HCT116 (cell line): ENCODE measurements at places on chromosomes 12 and 14.

- no peak for DNase-seq
These were observed 29.7 kb downstream of the CCDC85C start for GRCh38 chr14:99574099-99574880.

DNA sequence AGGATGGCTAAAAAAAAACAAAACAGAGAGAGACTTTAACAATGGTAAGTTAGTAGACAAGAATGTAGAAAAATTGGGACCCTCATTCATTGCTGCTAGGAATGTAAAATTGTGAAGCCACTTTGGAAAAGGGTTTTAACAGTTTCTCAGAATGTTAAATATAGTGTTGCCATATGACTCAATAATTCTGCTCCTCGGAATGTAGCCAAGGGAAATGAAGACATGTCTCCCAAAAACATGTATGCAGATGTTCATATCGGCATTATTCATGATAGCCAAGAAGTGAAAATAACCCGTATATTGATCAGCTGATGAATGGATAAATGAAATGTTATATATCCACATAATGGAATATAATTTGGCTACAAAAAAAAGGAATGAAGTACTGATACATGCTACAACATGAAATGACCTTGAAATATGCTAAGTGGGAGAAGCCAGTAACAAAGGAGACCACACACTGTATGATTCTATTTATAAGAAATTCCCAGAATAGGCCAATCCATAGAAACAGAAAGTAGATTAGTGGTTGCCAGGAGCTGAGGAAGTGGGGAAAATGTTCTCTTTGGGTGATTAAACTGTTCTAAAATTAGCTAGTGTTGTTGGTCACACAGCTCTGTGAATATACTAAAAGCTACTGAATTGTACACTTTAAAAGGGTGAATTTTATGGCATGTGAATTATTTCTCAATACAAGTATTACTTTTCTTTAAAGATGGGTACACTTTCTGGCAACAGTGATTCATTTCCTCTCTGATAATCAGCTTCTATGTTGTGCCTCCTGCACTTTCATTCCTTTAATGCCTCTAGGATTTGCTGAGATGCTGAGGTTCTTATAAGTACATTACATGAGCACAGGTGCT lies 132.5 kb downstream of the DAAM1 start:
- no peak for DNase-seq

GRCh38 chr12:50929831-50930230 lies 22.5 kb upstream of the HIGD1C start:
- DNase-seq = no peak

DNA sequence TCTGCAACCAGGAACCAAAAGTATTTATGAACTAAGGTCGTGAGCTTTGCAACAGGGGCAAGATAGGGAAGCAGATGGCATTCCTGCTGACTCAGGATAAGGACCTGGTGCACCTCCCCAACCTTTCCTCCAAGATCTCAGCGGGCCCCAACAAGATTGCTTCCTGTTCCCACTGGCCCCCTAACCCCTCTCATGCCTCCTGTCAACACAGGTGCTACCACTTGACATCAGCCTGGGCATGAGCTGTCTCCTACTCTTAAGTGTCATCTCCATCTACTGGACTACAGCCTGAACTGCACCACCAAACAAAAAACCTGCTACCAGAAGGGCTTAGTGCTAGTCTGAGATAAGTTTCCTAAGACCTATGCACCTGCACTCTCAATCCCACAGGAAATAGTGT lies 32.7 kb downstream of the MED6 start:
- peak; percentile 28 for DNase-seq

GRCh38 chr14:34837801-34838322 lies 37.3 kb downstream of the BAZ1A start:
- no peak for DNase-seq

DNA sequence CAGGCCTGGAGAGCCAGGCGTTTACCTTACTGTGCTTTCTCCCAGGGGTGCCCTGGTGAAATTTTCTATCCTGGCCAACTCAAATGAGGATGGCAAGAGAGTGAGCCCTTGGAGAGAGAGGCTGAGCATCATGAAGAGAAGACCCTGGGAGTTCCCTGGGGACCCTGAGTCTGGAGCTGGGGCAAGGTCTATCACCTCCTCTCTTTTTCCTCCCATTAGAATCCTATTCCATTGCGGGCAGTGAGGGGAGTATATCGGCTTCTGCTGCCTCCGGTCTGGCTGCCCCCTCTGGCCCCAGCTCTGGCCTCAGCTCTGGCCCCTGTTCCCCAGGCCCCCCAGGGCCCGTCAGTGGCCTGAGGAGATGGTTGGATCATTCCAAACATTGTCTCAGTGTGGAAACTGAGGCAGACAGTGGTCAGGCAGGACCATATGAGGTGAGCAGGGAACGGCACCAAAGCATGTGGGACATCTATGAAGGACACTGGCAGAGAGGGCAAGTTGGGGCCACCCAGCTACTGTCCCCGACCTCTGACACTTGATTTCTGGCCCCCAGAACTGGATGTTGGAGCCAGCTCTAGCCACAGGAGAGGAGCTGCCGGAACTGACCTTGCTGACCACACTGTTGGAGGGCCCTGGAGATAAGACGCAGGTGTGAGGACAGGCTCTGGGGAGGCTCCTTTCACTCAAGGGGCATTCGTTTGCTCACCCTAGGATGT lies 1.6 kb downstream of the ARHGEF25 start:
- DNase-seq = no peak

- DNase-seq = no peak
These were observed 371 bp downstream of the CHD8 start for GRCh38 chr14:21455592-21455911.

DNA sequence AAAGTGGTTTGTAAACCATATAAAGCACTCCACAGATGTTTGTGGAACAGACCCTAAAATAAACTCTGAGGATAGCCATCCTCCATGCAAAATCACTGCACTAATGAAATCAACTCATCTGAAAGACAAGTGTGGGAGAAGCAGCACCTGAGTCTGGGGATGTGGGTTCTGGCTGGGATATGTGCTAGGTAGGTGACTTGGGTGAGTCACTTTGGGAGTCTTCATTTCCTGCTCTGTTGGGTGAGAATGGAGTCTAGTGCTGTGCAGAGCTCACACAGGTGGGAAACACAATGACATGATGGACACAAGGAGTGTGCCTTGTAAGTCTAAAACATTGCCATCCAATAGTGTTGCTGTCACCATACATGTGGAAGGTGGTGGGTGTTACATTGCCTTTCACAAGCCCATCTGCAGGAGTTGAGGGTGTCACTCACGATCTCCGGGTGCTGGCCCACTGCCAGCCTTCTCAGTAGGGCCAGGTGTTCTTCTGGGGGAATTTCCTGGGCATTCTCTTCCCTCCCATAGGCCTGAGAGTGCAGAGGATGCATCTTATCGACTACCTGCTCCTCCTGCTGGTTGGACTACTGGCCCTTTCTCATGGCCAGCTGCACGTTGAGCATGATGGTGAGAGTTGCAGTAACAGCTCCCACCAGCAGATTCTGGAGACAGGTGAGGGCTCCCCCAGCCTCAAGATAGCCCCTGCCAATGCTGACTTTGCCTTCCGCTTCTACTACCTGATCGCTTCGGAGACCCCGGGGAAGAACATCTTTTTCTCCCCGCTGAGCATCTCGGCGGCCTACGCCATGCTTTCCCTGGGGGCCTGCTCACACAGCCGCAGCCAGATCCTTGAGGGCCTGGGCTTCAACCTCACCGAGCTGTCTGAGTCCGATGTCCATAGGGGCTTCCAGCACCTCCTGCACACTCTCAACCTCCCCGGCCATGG lies 2.0 kb downstream of the SERPINA4 start:
- no peak for DNase-seq

GRCh38 chr14:101476258-101476915 lies 84.9 kb upstream of the DIO3 start:
- DNase-seq = no peak

GRCh38 chr14:88815980-88816379 lies 8.5 kb upstream of the TTC8 start:
- DNase-seq = no peak

GRCh38 chr14:58428118-58428683 lies 682 bp downstream of the KIAA0586 start:
- peak; percentile 33 for DNase-seq

DNA sequence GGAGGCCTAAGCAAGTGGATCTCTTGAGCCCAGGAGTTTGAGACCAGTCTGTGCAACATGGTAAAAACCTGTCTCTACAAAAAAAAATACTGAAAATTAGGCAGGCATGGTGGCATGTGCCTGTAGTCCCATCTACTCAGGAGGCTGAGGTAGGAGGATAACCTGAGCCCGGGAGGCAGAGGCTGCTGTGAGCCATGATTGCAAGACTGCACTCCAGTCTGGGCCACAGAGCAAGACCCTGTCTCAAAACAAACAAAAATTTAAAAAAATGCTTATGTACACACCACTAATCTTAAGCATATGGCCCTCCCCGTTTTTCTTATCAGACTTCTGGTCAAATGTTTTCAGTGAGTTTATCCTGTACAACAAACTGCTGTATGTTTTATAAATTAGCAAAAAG lies 1.7 kb upstream of the GNPNAT1 start:
- no peak for DNase-seq

DNA sequence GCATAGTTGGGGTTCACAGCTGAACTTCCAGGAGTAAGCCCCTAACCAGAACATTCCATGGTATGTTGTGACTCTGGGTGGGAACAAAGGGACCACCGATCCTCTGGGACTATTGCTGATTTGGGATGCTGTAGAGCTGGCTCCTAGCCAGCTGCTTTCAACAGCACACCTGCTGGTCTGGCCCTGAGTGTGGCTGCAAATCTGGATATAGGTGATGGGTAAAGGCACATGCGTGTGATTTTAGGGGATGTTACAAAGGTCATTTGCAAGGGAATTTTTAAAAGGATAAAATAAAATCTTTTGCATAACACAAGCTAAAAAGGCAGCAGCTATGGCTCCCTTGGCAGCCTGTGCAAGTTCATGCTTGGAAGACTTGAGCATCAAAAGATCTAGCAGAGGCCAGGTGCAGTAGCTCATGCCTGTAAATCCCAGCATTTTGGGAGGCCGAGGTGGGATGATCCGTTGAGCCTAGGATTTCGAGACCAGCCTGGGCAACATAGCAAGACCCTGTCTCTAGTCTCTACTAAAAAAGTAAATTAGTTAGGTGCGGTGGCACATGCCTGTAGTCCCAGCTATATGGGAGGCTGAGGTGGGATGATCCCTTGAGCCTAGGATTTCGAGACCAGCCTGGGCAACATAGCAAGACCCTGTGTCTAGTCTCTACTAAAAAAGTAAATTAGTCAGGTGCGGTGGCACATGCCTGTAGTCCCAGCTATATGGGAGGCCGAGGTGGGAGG lies 1.6 kb downstream of the ALDH2 start:
- no peak for DNase-seq

- DNase-seq = no peak
These were observed 2.8 kb upstream of the KRT1 start for GRCh38 chr12:52682938-52683574.

- no peak for DNase-seq
These were observed 597 bp downstream of the SVOP start for GRCh38 chr12:109020146-109020795.

DNA sequence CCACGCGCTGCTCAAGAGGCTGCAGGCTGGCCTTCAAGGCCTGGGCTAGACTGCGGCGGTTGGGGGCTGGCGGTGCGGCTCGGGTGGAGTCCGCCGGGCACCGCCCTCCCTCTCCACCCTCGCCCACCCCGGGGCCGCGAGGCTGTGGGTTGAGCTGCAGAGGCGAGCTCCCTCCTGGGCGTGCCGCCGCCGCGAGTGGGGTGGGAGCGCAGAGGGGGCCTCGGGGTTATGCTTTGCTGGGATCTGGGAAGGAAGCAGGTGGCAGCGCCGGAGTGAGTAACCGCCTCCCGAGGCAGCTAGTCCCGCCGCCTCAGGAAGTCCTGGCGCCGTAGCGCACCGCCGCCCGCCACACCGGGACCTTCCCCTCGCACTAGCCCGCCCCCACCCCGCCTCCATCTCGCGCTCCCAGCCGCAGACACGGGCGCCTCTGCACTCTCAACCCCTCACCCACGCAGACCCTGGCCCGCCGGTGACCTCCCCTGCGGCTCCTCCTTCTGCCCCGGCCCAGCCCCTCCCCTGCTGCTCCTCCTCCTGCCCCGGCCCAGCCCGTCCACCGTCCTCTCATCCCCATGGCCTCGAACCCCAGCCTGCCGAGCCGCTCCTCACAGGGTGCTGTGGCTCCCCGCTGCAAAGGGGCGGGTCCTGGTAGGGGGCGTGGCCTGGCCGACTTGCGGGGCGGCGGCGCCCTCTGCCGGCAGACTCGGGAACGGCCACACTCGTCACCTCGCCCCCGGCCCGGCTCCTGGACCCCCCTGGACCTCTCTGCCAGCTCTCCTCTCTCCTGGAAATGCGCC lies 16.6 kb downstream of the TAMALIN start:
- DNase-seq = peak; percentile 62

- DNase-seq = no peak
These were observed 16.8 kb upstream of the RTRAF start for GRCh38 chr14:51972566-51972965.

DNA sequence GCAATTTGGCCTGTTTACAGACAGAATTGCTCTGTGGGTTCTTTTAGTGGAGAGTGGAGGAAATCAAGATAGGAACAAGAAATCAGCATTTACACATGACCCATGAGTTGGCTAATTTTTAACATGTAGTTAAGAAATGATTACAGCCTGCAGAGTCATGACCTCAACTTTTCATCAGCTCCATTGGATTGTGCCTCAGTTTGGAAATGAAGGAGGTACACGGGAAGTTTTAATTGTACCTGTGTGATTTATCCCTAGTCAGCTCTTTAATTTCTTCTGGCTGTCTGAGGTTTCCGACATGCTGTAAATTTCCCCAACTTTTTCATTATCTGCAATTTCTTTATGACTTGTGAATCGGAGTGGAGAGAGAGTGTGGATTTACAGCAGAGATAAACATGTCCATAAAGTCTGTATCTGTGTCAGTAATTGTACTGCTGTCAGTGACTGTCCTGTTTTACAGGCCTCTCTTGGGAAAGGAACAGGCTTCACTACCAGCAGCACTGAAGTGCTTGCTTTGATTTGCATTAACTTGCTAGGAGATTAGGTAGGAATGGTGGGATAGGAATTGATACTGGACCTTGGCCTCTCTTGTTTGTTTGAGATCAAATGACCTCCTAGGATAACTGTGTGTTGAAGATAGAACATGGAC lies 49.2 kb downstream of the LIN52 start:
- DNase-seq = no peak

GRCh38 chr12:2678426-2678825 lies 116.3 kb upstream of the FKBP4 start:
- DNase-seq = no peak

- no peak for DNase-seq
These were observed 40.9 kb downstream of the CCDC85C start for GRCh38 chr14:99562856-99563748.

DNA sequence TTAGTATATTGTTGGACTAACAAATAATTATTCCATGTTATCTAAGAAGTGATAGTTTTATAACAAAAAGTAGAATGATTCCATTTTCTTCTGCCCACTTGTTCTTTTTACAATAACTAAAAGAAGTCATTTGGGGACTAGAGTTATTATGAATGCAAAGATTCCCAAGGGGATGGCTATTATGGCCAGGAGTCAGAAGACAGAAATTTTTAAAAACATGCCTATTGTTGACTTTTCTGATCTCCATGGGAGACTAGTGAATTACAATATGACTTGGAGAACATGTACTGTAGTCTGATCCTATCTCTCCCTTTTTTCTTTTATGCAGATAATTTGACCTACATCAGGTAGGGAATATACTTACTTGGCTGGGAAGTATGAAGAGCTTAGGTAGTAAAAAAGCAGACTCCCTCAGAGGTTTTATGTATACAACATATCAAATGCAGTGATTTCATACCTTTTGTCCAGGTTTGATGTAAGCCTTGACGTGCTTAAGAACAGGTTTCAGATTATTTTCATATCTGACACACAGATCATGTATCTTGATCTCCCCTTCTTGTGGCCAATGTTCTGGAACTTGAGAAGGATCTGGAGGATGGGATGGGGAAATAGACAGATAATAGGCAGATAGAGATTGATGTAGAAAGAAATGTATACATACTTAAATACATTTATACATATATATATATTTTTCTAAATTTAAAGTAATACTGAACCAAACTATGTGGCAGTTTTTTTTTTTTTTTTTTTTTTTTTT lies 41.0 kb upstream of the KCNJ8 start:
- no peak for DNase-seq
